Spinal cord (tissue), 10 donors: ENCODE measurements at places on chromosomes 2 and 18. TPM values are rescaled to one million over a fixed set of nuclear protein-coding genes. Genes with fewer than 3 reads are reported as not detected.

KCNG2 gene
- total RNA-seq = 1.4 TPM

GRCh38 chr2:133045787-133046186 lies 375.8 kb upstream of the LYPD1 start:
- no peak for DNase-seq

GRCh38 chr2:104521247-104521646 lies 332.7 kb upstream of the POU3F3 start:
- DNase-seq = no peak

GRCh38 chr2:30732376-30732775 lies 74.9 kb downstream of the CAPN13 start:
- no peak for DNase-seq

BARD1 gene
- 49.8 TPM for total RNA-seq

DNA sequence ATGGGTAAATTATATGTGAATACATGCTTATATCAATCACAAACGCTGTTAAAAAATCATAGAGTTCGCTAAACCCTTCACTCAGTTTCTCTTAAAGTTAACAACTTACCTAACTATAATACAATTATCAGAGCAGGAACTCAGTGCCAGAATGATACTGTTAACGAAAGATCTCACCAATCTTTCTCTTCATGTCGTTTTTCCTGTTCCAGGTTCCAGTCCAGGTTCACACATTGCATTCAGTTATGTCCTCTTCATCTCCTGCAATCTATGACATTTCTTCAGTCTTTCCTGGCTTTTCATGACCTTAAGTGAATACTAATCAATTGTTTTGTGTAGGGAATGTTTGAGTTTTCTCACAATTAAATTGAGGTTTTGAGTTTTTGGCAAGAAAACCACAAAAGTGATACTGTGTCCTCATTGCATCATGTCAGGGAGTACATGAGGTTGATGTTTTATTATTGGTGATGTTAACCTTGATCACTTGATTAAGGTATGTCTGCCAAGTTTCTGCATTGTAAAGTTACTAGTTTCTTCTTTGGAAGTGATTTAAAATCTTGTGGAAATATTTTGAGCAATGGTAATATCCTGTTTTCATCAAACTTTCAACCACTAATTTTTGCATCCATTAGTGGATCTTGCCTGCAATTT lies 131.9 kb downstream of the ESCO1 start:
- DNase-seq = no peak

- peak; percentile 64 for DNase-seq
Measured at GRCh38 chr2:27737676-27738348, 33.7 kb upstream of the MRPL33 start.

NT5C1B gene
- total RNA-seq = not detected

- no peak for DNase-seq
Measured at GRCh38 chr18:50630895-50631294, 71.0 kb downstream of the MAPK4 start.

DNA sequence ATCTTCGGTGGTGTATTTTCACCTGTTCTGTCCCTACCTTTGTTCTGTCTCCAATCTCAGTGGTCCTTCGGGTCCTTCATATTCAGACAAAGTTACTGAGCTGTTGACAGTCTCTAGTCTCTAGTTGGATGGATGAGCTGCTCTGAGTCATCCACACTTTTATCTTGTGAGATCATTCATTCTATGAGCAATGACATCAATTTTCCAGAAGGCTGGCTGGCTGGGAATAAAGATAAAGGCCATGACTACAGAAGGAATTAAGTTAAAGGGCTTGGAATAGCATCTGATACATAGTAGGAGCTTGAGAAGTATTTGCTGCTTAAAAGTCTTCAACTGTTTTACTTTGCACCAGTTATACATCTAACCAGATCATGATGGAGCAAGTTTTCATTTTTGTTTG lies 43.1 kb upstream of the SLC39A10 start:
- no peak for DNase-seq

- no peak for DNase-seq
Measured at GRCh38 chr18:63683152-63683551, 19.6 kb upstream of the SERPINB11 start.

DNA sequence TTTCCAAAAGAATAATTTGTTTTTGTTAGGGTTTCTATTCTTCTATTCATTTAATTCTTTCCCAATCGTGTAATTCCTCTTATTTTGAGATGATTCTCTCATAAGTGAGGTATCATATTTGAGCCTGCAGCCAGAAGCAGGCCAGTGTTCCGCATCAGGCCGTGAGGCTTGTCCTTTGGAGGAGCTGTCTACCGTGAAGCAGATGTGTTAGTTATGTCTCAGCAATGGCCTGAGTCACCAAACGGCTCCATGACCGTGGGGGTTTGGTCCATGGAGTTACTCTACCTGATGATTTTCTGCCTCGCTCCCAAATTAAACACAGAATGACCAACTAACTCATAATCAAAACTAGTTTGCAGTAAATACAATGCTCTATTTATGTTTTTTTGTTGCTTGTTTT lies 64.2 kb upstream of the TMEM87B start:
- no peak for DNase-seq

DSC3 gene
- total RNA-seq = 2.6 TPM

CELF4 gene
- total RNA-seq = 26.6 TPM

DNA sequence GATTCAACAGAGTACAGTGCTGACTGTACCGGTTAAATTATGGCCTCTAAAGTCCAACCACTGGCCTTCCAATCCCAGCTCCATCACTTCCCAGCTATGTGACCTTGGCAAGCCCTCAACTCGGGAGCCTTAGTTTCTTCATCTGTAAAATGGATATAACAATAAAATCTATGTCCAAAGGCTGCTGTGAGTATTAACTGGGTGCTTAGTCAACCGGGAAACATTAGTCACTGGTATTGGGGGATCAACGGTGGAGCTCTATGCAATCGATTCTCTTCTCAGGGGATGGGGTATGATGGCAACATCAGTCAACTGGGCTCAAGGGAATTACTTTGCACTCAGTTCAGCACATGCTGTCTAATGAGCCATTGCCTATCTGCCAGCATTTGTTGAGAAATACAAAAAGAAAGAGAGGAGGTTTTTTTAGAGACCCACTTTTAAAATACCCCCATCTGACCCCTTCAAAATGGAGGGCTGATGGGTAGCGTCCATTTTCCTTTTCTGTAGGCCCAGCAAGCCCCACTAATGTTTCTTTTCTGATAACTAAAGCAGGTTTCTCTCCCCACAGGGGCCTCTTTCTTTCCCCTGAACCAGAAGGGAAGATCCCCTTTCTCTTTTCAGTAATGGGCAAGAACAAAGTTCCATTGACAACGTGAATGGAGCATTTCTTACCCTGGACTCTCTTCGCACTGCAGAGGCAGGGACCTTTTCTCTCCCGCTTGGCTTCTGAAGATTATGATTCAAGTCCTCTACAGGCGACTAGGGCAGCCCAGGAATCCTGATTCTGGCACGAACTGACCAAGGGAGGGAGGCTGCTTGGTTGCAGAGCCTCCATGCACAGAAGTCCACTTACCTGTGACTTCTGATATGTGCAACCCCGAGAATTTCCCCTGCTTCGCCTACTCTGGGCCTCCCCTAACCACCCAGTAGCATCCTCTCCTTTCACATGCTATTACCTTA lies 8.7 kb upstream of the AGFG1 start:
- DNase-seq = no peak

DNA sequence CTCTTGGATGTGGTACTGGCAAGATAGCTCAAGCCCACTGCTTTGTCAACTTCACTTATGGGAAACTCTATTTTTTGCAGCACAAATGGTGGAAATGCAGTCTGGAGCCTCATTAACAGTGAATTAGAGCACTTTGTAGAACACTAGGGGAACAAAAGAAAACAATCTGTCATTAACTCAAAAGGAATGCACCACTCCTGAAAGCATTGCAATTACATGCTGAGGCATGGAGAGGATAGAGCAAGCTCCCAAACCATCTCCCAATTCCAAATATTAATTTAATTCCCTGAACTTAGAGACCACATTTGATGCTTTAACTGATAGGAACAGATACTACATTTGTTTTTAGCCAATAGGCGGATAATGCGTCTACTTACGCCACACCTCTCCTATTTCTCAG lies 32.8 kb upstream of the TANC1 start:
- DNase-seq = no peak

SKA1 gene
- total RNA-seq = 4.8 TPM

DNA sequence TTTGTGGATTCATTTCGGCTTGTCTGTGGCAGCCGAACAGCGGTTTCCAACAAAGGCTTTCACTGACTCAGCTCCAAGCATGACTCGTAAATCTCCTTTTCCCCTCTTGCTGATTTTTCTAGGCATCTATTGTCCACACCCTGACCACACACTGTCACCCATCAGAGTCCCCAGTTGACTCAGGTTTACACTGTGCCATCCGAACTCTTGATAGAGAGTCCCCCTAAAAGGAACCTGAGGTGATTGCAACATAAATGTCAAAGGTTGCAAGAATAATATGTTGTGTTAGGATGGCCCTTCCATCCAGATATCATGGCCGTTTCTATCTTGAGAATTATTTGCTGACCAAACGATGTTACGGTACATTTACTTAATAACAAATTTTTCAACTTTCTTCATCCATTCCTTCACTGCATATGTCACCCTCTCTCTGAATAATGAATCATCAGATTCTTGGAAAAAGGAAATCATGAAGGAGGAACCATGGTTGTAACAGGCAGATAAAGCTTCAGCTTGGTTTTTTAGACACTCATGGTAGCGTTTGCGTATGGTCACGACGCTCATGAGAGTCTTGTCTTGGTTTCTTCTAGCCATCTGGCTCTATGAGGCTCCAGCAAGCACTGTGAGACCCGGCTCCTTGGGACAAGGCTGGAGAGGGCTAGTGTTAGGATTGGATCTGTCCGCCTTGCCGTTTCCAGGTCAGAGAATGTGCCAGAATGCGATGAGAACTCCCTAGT lies 72.1 kb downstream of the NPAS2 start:
- DNase-seq = no peak

ALPP gene
- total RNA-seq = not detected

DNA sequence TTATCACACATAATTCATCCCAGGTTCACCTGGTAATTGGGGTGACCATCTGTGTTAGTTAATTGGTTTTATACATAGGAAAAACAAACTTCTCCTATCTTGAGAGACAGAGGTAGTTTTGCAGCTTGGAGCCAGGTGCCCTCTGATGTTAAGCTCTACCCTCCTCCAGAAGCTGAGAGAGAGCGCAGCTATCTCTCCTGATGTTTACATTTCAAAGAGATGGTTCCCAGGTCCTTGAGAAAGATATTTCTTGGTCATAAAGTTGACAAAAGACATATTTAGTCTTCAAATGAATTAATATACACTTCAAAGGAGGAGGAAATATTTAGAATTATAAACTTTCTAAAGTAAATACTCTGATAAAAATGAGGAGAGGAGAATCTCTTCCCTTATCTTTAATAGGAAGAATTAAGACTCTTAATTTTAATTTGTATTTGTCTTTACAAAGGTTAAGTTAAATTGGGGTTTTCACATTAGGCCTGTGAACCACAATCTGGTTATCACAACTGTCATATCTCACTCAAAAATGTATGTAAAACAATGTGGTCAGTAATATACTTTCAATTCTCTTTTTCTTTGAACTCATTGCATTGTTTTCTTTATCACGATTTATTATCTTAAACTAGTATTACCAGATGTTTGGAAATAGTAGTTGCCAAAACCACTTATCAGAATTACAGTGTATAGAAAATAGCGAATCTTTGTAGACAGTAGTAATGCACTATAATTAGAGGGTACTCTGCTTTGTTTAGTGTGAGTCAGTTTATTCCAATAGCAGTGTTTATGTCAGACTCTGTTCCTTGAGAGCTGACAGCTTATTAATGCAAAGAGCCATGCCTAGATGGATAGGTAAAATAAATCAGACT lies 26.8 kb downstream of the SERPINB4 start:
- no peak for DNase-seq

GRCh38 chr2:156327835-156328695 lies 4.5 kb downstream of the NR4A2 start:
- DNase-seq = no peak

GRCh38 chr2:39135690-39136259 lies 14.9 kb upstream of the SOS1 start:
- DNase-seq = no peak

DNA sequence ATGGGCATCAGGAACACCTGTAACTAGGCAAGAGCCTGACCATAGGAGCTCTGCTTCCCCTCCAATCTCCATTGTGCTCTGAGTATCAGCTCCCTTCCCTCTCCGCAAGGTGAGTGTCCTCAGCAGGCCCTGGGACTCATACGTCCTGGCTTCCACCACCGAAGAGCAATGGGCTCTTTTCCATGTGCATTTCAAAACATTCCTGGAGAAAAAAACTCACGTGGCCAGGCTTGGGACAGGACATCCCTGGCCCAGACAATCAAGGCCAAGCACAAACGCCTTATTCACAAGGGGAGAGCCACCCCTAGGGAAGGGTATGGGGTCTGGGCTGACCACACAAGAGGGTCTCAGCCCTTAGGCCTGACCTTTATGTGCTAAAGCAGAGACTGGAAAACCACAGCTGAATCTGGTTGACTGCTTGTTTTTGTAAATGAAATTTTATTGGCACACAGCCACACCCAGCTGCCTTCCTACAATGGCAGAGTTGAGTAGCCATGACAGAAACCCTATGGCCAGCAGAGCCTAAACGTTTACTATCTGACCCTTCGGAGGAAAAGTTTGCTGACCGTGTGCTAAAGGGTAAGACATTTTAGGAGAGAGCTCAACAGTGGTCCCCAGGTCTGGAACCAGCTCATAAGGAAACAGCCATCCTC lies 175.7 kb upstream of the ARL4C start:
- no peak for DNase-seq

- DNase-seq = no peak
Measured at GRCh38 chr18:59699750-59700534, 2.7 kb upstream of the CCBE1 start.

SERPINB11 gene
- total RNA-seq = not detected

CPSF3 gene
- total RNA-seq = 34.9 TPM

CABYR gene
- total RNA-seq = 18.2 TPM

DNA sequence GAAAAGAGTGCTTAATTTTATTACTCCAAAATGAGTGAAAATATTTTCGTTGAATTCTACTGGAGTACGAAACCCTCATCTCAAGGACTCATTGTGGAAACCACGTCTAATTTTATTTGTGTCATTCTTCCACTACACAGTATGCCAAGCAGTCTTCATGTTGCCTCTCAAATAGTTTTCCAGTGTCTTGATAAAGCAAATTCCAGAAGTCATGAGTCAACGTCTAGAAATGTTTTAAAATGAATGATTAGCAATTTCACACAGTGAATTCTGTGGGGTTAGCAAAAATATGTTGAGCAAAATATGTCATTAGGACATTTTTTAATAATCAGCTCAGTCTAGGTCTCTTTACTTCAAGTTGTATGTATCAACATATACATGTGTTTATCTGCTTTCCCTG lies 865.5 kb downstream of the DSC3 start:
- no peak for DNase-seq
